ENCODE measurements at places on chromosomes 16 and 17.

- DNase-seq = no peak
Measured at GRCh38 chr16:19707569-19708295, 10.3 kb downstream of the KNOP1 start.

DNA sequence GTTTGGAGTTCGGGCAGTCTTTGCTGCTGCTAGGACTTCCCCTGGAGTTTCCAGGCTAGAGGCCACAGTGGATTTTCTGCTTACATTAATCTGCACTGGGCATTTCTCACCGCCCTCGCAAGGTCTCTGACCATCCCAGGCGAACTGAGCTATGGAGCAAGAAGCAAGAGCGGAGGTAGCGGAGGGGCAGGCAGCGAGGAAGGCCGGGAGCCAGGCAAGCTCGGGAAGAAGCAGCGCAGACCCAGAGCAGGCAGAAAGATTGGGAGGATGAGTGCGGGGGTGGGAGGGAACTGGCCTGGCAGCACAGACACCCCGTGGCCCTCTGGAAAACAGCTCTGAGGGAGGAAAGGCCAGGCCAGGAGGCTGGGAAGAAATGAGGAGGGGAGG is 3.8 kb downstream of the COTL1 start:
- no peak for DNase-seq

- DNase-seq = no peak
Measured at GRCh38 chr17:8212312-8213180, 2.2 kb upstream of the AURKB start.

DNA sequence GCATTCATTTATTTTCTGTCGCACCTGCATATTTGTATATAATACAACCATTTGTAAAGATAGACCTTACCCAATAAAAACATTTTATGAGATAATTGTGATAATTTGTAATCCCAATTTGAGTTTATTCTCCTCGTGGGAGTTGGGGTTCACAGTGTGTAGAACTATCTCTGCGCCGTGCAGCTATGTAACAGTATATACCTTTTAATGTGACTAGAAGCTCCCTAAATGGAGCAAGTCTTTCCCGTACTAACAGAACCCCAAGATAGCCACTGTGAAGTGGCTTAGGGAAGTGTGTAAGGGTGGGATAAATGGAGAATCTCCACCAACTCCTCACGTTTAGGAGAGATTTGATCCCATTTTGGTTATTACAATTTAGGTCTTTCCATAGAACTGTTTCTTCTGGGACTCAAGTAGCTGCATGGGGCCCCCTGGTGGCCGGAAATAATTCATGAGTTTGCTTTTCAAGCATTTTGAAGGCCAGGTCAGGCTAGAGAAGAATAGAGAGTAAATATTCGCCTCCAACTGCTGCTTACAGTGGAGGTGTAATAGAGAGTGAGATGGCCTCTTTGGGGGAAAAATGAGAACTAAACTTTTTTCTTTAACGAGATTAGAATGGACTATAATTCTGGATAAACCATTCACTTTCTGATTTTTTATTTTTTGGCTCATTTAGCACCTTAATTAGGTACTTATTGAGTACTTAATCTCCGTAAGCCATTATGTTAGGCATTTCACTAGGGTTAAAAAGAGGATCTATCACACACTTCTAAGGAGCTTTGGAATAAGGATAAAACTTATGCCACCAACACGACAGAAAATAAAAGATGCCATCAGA is 4.5 kb downstream of the TMEM100 start:
- peak; percentile 82 for DNase-seq

- DNase-seq = no peak
Measured at GRCh38 chr16:49980166-49980565, 44.9 kb upstream of the CNEP1R1 start.

DNA sequence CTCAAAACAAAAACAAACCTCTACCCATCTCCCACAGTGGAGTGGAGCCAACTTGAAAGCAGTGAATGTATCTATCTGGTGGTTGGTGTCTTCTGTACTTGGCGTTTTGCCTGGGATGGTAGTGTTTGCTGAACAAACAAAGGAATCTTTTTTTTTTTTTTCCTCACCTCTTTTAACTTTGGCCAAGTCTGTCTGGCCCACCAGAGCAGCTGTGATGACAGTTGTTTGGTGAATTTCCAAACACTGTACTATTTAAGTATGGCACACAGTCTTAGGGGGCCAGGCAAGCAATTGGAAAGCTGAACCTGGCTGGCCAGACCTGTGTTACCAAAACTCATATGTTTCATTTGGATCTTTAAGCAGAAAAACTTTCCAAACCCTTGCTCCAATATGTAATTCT is 101.8 kb upstream of the CDH13 start:
- no peak for DNase-seq

DNA sequence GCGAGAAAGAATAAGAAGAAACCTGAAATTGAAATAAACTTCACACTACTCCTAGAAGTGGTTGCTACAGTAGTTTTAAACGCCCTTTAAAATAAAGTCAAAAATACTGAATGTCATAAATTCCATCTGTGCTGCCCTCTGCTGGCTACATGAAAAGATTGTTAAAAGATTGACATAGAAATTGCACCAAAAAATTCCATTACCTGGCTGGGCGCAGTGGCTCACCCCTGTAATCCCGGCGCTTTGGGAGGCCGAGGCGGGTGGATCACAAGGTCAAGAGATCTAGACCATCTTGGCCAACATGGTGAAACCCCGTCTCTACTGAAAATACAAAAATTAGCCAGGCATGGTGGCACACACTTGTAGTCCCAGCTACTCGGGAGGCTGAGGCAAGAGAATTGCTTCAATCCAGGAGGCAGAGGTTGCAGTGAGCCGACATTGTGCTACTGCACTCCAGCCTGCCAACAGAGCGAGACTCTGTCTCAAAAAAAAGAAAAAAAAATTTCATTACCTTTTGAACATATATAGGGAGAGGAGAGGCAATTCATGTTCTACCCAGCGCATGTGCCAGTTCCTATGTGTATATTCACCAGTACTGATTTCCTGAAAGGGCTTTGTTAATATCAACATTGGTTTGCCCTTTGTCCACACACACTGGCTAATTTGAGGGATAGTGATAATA is 36.5 kb downstream of the CYTH1 start:
- DNase-seq = no peak

DNA sequence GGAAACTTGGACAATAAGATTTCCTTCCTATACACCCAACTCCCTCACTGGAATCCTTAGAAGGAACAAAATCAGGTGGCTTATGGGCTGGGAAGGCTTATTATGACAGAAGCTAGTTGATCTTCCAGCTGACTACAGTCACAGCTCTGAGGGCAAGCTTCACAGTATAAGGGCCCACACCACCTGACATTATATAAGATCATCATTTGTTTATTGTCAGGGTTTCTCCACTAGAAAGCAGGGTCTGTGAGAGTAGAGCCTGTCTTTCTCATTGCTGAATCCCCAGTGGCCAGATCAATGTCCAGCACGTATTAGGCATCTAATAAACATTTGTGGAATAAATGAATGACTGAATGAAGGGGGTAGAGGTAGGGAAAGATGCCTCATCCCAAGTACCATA is 57.8 kb upstream of the PHOSPHO1 start:
- peak; percentile 3 for DNase-seq

DNA sequence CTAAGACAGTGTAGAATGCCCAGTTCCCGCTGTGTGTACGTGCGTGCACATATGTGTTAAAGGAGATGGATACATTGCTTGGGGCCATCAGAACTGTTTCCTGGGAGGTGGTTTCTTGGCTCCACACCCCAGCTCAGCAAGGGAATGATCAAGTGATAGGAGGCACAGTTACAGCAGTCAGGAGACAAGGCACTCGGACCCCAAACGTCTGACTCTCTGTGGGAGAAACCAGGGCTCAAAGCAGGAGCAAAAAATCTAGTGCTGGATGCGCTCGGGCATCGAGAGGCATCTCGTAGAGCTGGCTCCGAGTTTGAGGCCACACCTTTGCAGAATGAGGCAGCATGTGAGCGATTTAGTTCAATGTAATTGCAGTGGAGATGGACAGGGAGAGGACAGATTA is 71.9 kb downstream of the RBBP6 start:
- no peak for DNase-seq

DNA sequence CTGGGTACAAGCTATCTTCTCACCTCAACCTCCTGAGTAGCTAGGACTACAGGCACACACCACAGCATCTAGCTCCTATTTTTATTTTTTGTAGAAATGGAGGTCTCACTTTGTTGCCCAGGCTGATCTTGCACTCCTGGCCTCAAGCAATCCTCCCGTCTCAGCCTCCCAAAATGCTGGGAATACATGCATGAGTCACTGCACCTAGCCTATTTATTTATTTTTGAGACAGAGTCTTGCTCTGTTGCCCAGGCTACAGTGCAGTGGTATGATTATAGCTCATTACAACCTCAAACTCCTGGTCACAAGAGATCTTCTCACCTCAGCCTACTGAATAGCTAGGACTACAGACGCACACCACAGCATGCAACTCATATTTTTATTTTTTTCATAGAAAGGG is 40.1 kb upstream of the RGS9 start:
- DNase-seq = no peak

DNA sequence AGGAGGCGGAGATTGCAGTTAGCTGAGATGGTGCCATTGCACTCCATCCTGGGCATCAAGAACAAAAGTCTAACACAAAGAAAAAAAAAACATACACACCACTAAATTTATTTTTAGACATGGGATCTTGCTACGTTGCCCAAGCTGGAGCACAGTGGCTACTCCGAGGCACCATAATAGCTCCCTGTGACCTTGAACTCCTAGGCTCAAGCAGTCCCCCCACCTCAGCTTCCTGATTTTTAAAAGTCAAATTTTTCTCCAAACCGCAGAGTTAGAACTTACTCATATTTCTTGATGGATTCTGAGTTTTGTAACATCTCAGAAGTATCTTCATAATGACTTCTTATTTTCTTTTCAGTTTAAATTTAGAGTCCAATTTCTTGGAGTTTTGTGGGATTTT is 3.4 kb downstream of the CMTM4 start:
- no peak for DNase-seq

DNA sequence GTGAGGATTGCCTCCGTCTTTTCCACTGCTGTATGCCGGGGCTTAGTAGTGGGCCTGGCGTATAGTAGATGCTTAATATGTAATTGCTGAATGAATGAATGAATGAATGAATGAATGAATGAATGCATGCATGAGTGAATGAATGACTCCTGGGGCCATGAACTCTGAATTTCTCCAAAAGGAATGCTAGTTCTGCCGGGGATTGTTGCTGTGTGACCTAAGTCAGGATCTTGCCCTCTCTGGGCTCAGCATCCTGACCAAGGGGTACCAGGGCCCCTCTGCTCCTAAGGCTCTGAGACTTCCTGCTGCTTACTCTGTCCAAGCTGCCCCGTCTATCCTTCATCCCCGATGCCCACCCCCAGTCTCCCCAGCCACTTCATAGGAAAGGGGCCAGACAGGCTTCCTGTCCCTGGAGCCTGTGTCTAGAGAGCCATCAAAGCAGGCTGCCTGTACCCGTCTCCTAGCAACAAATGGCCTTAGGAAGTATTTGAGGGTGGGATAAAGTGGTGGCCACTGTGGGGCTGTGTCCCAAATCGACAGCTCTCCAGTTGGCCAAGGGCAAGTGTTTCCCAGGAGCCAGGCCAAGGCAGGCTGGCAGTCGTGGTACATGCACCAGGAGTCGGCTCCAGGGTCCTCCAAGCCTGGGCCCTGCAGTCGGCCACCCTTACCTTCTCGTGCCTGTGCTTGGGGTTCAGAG is 11.6 kb upstream of the MPRIP start:
- peak; percentile 59 for DNase-seq

GRCh38 chr16:89395150-89396142 is 94.9 kb downstream of the ANKRD11 start:
- no peak for DNase-seq

- no peak for DNase-seq
Measured at GRCh38 chr16:48121276-48121675, 34.5 kb downstream of the ABCC12 start.

DNA sequence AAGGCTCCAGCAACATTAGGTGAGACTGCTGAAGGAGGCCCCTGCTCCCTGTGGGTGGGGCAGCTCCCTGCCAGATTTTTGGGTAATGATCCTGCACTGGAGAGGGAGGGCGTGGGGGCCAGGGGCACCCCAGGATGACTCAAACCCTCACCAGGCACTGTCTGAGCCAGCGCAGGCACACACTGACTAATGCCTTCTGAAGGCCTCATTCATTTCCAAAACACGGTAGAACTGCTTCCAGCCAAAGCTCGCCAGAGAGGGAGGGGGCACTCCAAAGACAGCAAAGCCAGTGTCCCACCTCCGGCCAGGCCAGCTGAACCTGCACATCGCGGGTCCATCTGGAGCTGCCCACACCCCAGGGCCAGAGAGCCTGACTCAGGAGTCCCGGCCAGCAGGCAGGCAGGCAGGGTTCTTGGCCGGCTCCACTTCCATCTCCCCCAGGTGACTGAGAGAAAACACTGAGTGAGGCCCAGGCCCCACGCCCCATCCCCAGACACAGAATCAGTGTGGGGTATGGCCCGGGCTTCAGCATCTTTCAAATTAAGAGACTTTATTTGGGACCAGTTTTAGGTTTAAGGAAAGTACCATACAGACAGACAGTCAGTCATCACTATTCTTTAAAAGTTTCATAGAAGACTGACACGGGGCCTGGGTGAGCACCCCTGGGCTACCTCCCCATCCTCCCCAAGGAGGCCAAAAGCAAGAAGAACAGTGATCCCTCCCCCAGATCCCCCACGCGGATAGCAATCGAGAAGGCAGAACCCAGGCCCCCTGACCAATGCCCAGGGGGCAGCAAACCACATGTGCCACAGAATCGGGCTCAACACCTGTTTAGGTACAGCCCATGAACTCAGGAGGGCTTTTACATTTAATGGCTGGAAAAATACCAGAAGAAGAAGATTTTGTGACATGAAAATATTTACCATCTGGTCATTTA is 2.3 kb downstream of the PIEZO1 start:
- DNase-seq = no peak

DNA sequence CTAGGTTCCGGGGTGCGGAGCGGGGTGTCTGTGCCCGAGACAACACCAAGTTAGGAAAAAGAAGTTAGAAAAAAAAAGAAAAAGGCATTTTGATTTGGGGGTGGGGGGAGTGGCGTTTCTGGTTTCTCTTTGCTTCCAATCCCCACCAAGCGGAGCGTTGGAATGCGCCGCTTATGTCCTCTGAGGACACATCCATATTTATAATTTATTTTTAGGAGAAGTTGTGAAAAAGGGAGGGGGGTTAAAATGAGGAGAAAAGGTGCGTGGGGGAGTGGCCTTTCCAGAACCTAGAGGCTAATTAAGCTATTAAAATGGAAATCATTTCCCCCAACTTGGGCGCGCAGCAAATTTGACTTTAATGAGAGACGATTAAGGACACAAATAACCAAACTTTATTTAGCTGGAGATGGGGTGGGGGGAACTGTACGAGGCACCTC is 232.1 kb downstream of the MRTFB start:
- no peak for DNase-seq

- no peak for DNase-seq
Measured at GRCh38 chr17:68089881-68090280, 54.3 kb downstream of the KPNA2 start.

GRCh38 chr17:2106308-2106955 is 51.5 kb downstream of the HIC1 start:
- DNase-seq = no peak

GRCh38 chr17:45786349-45786748 is 2.2 kb downstream of the CRHR1 start:
- DNase-seq = no peak

GRCh38 chr17:66248285-66248684 is 19.1 kb upstream of the APOH start:
- DNase-seq = no peak

- no peak for DNase-seq
Measured at GRCh38 chr16:58634265-58634802, 4.7 kb upstream of the CNOT1 start.

All from H9 (cell line).